Effector CD4-positive, alpha-beta T cell (primary cell): ENCODE measurements at places on chromosomes 2 and 18.

DNA sequence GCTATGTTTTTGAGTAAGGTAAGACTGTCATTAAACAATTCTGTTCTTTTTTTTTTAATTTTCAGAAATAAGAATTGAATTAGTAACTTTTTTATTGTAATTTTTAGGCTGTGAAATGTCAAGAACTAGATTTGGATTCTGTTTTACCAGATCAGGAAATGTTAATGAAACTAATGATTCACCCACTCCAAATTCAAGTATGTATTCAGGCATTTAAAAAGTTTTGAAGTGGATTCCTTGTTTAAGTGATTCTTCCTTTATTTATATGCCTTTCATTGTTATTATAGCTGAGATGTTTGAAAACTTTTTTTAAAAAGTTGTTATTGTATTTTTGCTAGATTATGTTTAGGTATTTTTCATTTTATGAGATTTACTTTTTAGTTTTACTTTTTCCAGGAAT lies 96.7 kb downstream of the UBR3 start:
- no peak for DNase-seq

- no peak for DNase-seq
Observed at GRCh38 chr2:75100011-75100800, 99.1 kb downstream of the TACR1 start.

- no peak for DNase-seq
Observed at GRCh38 chr2:102686479-102687439, 67.4 kb downstream of the SLC9A2 start.

- DNase-seq = no peak
Observed at GRCh38 chr2:19651466-19651865, 250.3 kb downstream of the TTC32 start.

- no peak for DNase-seq
Observed at GRCh38 chr2:30237966-30238800, 6.8 kb downstream of the LBH start.

- DNase-seq = peak; percentile 7
Observed at GRCh38 chr2:111122631-111123421, 2.1 kb downstream of the BCL2L11 start.
